Glomerular endothelial cell (primary cell): ENCODE measurements at places on chromosomes 5 and 9. TPM values are rescaled to one million over a fixed set of nuclear protein-coding genes. Genes with fewer than 3 reads are reported as not detected.

FBLL1 gene
- 0.39 and 1.8 TPM in 2 replicates for total RNA-seq

BSPRY gene
- not detected in 2 replicates for total RNA-seq

PCDHB7 gene
- 1.6 and 2.4 TPM in 2 replicates for total RNA-seq

CCDC183 gene
- total RNA-seq, result 0.41 and 0.48 TPM in 2 replicates

SLC25A48 gene
- not detected in 2 replicates for total RNA-seq

CDKN2B gene
- 36.5 and 49.7 TPM in 2 replicates for total RNA-seq

SLCO4C1 gene
- 0.10 and 0.29 TPM in 2 replicates for total RNA-seq

IL11RA gene
- 5.7 and 9.3 TPM in 2 replicates for total RNA-seq

TSSK1B gene
- total RNA-seq, result not detected in 2 replicates

PHF24 gene
- 0.06 TPM in 1 of 2 replicates, not detected in the other for total RNA-seq

TSLP gene
- 0.06 TPM in 1 of 2 replicates, not detected in the other for total RNA-seq

TNC gene
- 27.0 and 56.0 TPM in 2 replicates for total RNA-seq

PCA3 gene
- not detected in 2 replicates for total RNA-seq

HRCT1 gene
- total RNA-seq, result 0.47 and 0.63 TPM in 2 replicates

SLC27A4 gene
- 42.7 and 45.1 TPM in 2 replicates for total RNA-seq

GARIN3 gene
- not detected in 2 replicates for total RNA-seq

TEK gene
- 63.0 and 75.4 TPM in 2 replicates for total RNA-seq

IFNK gene
- total RNA-seq, result not detected in 2 replicates

PPP3R2 gene
- not detected in 2 replicates for total RNA-seq

DOLPP1 gene
- total RNA-seq, result 13.8 and 15.6 TPM in 2 replicates

MSX2 gene
- 0.53 and 0.87 TPM in 2 replicates for total RNA-seq

SLC9A3 gene
- 2.2 and 3.1 TPM in 2 replicates for total RNA-seq

PLCXD3 gene
- not detected in 2 replicates for total RNA-seq

ADAMTSL2 gene
- total RNA-seq, result 0.05 TPM in 1 of 2 replicates, not detected in the other
